ENCODE measurements at places on chromosomes 11 and 22. TPM values are rescaled to one million over a fixed set of nuclear protein-coding genes. Genes with fewer than 3 reads are reported as not detected.

Gene ZNF408
- total RNA-seq, result 9.3 TPM

Gene OR4D5
- total RNA-seq, result not detected

Gene FADS1
- total RNA-seq, result 68.0 TPM

Gene OR9G4
- total RNA-seq, result not detected

Gene OR51B4
- total RNA-seq, result not detected

Gene BRSK2
- 0.26 TPM for total RNA-seq

Gene OR4C5
- not detected for total RNA-seq

Gene SUSD2
- 277 TPM for total RNA-seq

Gene SNRPD3
- 64.5 TPM for total RNA-seq

Gene OR9Q2
- not detected for total RNA-seq

DNA sequence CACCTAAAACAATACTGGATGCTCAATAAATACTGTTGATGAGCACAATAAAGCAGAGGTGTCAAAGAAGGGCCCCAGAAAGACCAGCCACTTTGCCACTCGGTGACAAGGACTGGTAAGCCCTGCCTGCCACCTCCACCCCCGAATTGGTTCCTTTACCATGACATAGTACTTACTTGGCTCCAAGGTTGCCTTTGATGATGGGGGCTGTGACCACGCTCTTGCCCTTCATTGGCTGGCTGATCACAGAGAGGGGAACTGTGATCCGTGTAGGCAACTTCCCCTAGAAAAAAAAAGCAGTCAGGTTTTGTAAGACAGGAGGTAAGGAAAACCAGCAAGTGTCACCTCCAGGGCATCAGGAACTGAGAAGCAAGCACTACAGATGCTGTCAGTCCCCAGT, 29.7 kb downstream of the NFRKB start:
- DNase-seq, result no peak

- no peak for DNase-seq
These were observed 120.2 kb downstream of the BCR start for GRCh38 chr22:23300476-23300875.

DNA sequence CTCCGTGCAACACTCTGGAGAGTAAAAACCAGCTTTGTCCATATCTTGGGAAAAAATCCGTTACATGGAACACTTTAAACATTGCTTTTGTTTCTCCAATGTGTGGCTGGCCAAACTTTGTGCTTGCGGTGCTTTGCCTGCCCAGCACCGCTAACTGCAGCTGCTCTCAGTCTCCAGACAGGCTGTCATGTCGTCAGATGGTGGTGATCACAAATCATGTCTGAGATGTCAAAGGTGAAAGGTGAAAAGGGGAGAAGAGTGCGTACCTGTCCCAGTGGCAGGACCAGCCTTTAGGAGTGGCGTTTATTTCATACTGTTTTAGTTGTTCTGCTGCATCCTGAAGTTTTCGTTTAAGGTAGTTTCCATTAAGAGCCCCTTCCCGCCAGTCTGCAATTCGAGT, 17.1 kb upstream of the AGBL2 start:
- no peak for DNase-seq

GRCh38 chr22:27554106-27554811, 247.3 kb downstream of the MN1 start:
- DNase-seq, result no peak

DNA sequence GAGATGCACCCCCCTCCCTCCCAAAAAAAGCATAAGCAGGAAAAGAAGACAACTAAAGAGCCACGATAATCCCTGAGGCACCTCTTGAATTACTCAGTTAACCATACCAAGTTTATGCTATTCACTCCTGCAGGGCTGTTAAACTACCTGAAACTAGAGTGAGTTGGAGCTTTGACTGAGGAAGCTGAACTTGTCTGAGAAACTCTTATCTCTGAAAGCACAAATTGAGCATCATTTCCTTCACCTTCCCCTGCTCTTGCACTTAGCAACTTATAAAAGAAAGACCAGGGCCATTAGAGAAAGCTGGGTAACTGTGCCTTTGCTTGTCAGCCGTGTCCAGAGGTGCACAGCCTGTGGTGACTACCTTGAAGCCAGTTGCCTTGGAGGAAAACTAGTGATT, 745.6 kb downstream of the NELL1 start:
- no peak for DNase-seq

GRCh38 chr11:92264350-92264749, 39.7 kb downstream of the FAT3 start:
- DNase-seq, result no peak

- peak; percentile 79 for DNase-seq
These were observed 101.1 kb upstream of the PITPNB start for GRCh38 chr22:28019881-28020861.

DNA sequence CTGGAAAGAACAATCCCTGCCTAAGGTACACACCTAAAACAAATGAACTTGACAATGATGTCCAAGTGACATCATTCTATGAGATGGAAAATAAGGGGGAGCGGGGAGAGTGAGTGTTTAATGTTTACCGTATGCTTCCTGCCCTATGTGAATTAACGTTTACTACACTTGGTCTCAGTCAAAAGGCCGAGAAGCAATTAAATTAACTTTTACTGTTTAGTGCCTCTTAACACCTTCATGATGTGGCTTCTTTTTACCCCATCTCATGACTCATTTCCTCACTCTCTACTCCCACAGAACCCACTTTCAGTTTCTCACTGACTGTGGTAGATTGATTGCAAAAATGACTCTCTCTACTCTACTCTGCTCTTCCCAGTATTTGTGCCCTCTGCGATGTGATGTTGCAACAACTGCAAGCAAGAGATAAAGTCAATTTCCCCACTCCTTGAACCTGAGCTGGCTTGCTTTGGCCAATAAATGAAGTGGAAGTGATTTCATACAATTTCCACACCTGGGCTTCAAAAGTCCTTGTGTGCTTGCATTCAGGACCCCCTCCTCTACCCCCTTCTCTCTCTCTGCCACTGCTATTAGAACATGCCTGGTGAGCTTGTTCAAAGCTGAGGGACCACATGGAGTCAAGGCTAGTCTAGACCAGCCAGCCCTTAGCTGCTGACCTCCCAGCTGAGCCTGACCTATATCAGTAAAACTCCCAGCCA, 11.6 kb upstream of the ALKBH3 start:
- DNase-seq, result no peak

DNA sequence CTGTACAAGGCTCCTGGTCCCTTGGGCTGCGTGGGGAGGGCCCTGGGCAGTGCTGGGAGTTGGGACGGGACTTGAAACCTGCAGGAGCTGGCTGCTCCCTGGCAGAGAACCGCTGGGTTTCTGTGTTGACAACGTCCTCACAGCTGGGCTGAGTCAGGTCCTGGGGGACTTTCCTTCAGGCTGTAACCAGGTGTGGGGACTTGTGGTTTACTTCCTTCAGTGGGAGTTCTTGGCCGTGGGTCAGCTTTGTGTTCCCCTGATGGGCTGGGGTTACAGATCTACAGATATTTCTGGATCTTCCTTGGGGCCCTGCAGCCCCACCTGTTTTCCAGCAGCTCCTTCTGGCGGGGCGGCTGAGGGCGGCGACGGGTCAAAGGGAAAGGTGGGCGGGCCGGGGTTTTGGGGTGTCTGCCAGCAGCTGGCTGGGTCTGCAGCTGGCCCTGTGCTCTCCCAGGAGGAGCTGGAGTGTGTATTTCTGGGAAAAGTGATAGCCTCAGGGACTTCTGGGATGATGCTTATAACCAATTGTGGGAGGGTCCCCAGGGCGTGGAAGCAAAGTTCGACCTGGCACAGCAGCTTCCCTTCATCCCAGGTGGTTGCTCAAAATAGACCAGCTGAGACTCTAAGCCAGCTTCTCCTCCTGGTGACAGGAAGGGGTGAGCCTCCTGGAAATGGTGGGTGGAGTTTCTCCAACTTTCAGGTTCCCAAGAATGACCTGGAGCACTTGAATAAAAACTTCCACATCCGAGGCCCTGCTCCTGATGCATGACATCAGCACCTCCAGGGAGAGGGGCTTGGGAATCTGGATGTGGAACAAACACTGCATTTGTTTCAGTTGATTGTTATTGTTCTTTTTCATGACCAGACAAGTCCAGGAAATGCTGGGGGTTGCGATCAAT, 19.1 kb downstream of the ST14 start:
- DNase-seq, result no peak

DNA sequence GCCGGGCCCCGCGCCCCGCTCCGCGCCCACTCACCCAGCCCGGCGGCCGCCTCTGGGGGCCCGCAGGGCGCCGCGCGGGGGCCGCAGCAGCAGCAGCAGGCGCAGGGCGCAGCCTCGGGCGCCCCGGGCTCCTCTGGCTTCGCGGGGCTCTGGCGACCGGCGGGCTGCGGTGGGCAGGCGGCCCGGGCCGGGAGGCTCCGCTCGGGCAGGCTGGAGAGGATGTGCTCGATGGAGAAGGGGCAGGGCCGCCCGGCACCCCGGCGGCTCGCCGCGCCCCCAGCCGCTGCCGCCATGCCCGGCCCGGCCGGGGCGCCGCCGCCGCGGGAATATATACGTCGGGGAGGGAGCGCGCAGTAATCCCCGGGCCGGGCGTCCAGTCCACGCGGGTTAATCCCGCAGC, at the start of gene GSC2:
TSS of gene GSC2 (minus strand) at position 302 of the 400 bp plus-strand sequence. CDS start at position 293, 9 bp downstream.
- DNase-seq, result no peak

GRCh38 chr11:28521075-28521474, 412.9 kb downstream of the METTL15 start:
- DNase-seq, result no peak

GRCh38 chr11:134442246-134442645, 30.2 kb upstream of the B3GAT1 start:
- DNase-seq, result no peak

DNA sequence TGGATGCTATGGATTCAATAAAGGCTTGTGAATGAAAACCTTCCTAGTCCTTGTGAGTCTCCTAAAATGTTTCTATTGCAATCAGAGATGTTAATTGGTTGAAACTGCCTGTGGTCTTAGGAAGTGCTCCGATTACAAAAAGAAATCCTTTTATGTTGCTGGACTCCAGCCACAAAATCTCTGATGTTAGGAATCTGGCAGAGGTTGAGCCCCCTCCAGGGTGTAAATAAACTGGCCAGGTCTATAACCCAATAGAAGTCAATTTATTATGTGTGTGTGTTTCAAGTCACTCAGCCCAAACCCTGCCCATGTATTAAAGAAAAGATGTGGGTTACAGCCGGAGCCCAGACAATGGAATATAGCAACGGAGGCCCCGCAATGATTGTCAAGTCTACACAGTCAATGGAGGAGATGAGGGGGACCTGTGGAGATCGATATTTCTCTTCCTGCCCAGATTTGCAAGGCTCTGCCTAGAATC, 218.1 kb upstream of the SORL1-AS1 start:
- DNase-seq, result no peak

- peak; percentile 52 for DNase-seq
These were observed 1.4 kb upstream of the SHANK2 start for GRCh38 chr11:71253794-71254193.
